ENCODE measurements at places on chromosomes 1 and 21.

DNA sequence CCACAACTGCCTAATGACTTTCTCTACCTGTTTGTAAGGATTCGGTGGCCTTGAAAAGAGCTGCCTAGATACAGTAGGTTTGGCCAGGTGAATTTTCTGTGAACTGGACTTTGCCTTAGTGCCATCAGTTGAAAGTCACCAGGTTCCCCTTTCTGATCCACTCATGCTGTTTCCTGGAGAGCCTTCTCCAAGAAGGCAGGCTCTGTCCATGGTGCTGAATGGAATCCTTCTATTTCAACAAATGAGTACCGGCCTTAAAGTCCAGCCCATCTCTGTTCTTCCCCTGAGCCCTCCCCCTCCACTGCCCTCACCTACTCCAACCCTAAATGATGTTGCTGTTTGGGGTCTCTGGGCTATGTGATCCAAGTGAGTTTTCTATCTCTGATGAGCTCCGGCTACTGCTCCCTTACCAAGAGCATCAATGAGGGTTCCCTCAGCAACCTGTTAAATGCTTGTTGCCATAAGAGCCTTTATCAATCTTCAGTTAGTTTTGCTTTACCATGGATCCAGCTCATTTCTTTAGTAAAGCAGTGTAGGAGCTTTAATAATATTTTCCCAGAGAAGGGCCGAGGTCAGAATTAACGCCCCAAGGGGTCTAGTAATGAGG, 500.4 kb downstream of the PTPRU start:
- no peak for DNase-seq

DNA sequence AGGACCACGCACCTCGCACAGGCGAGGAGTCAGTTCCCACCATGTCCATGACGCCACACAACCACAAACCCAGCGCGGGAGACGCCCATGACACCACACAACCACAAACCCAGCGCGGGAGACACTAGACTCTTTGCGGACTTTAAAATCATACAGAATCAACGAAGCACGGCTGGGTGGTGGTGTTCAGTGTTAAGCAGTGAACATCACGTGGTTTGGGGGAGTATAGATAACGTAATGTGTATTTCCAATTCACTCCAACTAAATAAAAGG, 19.2 kb downstream of the PTTG1IP start:
- no peak for DNase-seq

- peak; percentile 80 for DNase-seq
Measured at GRCh38 chr1:150165622-150166612, 16.2 kb downstream of the PLEKHO1 start.

GRCh38 chr1:172779491-172779890, 120.6 kb downstream of the FASLG start:
- DNase-seq: no peak

DNA sequence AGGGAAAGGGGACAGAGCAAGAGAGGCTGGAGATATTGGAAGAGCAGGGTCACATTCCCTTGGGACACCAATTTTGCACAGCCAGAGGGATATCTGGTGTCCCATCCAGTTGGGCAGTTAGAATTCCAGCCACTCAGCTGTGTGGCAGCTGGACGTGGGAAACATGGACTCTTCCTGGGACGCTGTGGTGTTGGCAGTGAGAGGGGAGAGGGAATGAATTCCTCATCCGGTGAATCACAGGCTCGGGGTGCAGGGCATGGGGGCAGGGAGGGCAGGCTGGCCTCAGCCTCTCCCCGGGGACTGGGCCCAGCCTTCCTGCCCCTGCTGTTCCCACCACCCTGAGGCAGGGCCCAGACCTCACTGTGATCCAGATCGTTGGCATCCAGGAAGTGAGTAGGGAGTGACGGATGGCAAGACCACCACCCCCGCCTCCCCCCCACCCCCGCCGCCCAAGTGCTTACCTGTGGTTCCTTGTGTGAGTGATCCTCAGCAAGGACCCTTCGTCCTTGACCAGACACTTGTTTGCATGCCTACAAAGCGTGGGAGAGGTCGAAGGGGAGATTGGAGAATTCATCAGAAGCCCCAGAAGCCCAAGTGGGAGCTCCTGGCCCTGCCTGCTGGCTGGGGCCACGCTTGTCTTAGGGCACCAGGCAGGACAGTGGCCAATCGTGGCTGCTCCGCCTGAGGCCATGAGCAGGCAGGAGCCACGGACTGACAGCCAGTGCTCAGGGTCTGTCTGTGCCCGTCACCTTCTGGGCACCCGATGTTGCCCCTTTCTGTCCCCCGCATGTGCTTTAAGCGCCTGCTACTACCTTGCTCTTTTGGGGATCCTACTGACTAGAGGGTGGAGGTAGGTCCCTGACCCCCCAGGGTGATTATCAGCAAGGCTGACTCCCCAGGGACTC, 8.7 kb downstream of the WNT3A start:
- no peak for DNase-seq

- no peak for DNase-seq
Measured at GRCh38 chr1:203177036-203177405, 1.4 kb upstream of the MYBPH start.

DNA sequence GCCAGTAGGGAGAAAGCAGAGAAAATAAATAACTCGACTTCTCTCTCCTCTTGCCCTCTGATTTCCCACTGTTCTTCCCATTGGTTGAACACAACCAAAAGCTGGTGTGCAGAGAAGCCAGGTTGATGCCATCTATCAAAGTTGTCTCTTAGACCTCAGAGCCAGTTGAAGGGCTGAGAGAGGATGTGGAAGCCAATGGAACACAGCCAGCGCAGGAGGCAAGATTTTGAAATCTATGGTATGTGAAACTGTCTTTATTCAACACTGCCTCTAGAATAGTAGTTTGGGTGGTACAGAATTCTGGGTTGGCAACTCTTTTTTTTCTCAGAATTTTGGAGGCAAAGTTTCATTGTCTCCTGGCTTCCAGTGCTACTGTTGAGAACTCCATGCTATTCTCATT, 11.3 kb upstream of the SMAP2 start:
- no peak for DNase-seq

DNA sequence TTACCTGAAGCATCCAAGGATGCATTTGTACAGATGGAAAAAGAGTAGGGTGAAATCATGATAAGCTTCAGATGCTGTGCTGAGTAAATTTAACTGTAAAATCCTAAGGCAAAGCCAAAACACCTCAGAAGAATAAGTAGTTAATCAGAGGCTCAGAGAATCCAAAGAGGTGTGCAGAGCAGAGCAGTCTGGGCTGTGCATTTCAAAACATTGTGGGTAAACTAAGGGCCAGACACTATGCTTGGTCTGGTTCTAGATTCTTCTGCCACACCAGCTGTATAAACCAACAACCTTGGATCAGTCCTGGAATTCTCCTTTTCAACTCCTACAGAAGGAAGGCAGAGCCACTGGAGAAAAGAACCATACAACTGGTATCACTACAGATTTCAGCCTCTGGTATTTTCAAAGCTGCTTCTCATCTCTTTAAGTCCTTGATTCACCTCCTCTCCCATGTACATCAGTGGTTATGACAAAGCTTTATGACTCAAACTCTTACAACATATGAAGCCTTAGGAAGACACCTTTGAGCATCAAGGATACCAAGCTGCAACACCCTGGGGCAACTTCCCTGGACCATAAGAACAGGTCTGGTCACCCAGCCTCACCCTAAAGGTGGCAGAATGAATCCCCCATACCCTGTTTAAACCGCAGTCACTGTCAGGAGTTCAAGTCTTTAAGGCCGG, 11.6 kb upstream of the HIPK1 start:
- DNase-seq: no peak

DNA sequence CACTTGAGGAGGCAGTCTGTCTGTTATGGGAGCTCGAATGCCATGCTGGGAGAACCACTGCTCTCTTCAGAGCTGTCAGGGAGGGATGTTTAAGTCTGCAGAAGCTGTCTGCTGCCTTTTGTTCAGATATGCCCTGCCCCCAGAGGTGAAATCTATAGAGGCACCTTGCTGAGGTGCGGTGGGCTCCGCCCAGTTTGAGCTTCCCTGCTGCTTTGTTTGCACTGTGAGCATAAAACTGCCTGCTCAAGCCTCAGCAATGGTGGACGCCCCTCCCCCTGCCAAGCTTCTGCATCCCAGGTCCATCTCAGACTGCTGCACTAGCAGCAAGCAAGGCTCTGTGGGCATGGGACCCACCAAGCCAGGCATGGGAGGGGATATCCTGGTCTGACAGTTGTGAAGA, 247.5 kb downstream of the LMX1A start:
- no peak for DNase-seq

DNA sequence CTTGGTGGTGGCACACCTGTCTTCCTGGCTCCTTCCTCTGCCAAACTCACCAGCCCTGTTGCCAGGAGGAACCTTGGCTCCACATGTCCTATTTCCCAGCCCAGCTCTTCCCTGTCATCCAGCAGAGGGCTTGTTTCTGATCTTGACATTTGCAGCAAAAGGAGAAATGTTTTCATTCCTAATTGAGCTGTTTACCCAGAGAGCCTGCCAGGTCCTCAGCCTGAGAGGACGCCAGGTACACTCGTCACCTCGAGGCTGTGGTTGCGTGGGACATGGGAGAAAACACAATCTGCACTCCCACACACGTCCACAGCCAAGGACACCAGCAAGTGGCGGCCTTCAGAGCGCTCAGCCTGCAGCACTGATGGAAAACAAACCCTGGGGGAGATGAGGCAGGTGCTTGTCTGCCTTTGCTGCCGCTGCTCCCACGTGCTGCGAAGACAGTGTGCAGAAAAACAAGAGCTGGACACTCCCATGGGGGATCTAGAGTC, 132.8 kb upstream of the CD34 start:
- DNase-seq: no peak

DNA sequence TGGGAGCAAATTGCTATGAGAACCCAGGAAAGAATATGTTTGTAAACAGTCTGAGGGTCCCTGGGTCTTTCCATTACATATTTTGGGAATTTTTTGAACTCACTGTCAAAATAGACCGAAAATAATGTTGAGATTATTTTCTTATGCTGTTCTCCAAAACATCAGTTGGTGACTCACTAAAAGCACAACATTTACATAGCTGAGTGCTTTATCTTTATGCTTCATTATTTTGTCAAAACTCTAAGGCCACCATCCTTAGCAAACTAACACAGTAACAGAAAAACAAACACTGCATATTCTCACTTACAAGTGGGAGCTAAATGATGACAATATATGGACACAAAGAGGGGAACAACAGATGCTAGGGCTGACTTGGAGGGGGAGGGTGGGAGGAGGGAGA, 459.3 kb downstream of the ADGRL2 start:
- DNase-seq: peak; percentile 25

GRCh38 chr1:113946112-113946511, 17.0 kb downstream of the HIPK1 start:
- DNase-seq: no peak

- DNase-seq: no peak
Measured at GRCh38 chr1:161235957-161236775, 1.8 kb downstream of the NR1I3 start.

DNA sequence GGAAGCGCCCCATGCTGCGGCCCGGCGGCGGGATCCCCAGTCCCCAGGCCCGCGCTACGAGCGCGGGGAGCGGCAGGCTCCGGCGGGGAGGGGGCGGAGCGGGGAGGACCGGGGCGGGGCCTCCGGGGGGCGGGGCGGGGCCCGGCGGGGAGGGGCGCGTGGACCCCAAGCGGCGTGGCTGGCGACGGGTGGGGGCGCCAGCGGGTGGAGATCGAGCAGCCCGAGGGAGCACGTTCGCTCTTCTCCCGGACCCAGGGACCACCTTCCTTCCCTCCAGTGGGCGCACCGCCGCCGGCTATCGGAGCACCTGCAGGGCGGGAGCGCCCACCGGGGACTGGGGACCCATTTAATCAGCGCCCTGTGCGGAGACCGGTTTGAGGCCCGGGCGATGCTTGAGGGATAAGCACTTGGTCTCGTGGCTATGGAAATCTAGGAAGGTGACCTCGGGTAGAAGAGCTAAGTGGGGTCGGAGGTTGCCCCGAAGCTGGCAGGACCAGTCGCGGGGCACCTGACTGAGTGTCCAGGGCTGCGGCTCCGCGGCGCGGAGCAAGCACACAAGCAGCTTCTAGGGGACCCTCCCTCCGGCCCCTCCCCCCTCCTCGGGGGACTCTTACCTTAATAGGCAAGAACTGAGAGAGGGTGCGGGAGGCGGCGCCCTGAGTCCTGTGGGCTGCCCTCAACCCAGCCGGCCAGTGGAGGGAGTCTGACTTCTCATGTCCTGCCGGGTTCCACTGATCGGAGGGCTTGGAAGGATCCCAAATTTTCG, at the start of gene TSPAN2:
TSPAN2 (minus strand) TSS at position 84 of the 766 bp plus-strand sequence; CDS start at position 13, 71 bp downstream.
- DNase-seq: no peak

DNA sequence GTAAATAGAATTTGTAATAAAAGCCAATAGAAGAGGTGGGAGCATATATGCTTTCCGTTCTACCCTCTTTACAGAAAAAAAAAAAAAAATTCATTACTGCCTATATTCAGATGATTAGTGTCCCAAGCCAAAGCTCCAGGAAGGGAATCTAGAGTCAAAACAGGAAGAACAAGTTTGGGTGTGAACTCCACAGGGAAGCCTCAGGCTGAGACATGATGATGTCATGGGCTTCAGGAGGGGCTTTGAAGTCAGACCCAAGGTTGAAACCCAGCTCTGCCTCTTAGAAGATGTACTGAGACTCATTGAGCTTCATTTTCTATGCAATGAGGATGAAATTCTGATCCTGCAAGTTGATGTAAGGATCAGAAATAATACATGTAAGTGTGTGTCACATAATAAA, 250.0 kb upstream of the ADGRL2 start:
- DNase-seq: no peak

- no peak for DNase-seq
Measured at GRCh38 chr1:238060061-238060460, 169.3 kb upstream of the ZP4 start.

DNA sequence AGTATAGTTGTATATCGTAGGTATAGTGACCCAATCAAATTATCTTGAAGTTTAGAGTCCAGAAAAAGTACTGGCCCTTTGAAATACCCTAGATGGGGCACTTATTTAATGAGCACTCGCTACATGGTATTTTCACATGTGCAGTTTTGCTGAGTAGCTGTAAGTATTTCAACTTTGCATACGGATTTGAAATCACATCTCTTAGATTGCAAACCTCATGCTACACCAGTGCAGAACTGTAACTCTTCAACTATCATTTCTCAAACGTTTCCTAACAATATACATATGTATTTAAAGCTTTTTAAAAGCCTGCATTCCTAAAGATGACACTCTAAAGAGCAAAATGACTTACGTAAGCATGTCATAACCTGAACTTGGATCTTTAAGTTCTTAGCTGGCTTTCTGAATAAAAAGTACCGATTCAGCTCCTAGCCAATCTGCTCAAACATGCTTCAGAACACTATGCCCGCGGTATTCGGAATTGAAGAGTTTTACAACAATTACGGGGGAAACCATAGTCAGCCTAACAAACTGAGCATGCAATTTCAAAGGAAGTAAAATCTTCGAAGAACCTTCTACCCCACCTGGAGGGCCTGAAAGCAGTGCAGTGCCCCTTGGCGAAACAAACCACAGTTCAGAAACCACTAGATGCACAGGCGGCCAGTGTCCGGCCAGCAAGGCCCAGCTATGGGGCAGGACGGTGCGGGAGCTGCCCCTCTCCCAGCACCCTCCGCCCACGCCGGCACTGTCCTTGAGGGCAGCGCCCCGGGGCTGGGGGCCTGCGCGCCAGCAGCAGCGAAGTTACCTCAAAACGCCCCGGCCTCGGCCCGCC, 863 bp downstream of the FH start:
- DNase-seq: no peak

All from NCI-H1694 treated with DMSO at 0.1 percent for 48 hours (cell line).